ENCODE measurements at places on chromosomes 12 and 14. TPM values are rescaled to one million over a fixed set of nuclear protein-coding genes. Genes with fewer than 3 reads are reported as not detected.
A peak's percentile ranks its signal among the peaks of the same experiment; 100 is the strongest.

- no peaks in the 10 kb centered on the region for H3K4me1 ChIP-seq
- DNase-seq: no peak
- no peak overlapping the region for H3K4me3 ChIP-seq
- no peak overlapping the region for H3K27ac ChIP-seq
These were observed 150.3 kb downstream of the SMOC1 start for GRCh38 chr14:70029296-70030132.

GRCh38 chr14:100474196-100474595, 113.0 kb downstream of the BEGAIN start:
- DNase-seq: no peak
- H3K36me3 ChIP-seq: no peaks in the 10 kb centered on the region
- H3K4me1 ChIP-seq: peaks cover 16% of the 10 kb centered on the region
- H3K27ac ChIP-seq: no peak overlapping the region
- H3K27me3 ChIP-seq: no peaks in the 10 kb centered on the region

DNA sequence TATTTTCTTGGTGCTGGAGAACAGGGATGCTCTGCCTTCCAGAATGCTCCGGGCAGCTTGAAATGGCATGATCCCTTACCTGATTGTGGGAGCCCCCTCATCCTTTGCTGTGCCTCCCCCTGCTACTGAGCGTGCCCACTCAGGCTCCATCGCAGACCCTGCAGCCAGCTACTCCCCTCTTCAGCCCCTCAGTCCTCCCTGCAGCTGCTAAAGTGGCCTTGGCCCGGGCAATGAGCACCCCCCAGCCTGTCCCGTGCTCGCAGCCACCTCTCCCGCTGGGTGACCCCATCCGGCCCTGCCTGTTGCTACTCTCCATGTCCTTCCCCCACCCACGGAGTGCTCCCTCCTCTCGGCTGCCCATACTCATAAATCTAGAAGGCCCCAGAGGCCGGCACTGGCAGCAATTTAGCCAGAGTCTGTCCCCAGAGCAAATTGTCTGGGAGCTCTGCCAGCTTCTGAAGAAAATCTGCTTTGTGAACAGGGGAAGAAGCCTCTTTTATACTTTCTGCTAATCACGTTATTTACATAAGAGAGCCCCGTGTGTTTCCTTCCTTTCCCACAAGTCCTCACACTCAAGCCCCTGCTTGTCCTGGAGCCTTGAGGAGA, 143.7 kb upstream of the FRMD6 start:
- DNase-seq: peak; percentile 12
- no peaks in the 10 kb centered on the region for H3K36me3 ChIP-seq
- H3K4me1 ChIP-seq: peaks cover 5% of the 10 kb centered on the region
- no peak overlapping the region for H3K27ac ChIP-seq

DNA sequence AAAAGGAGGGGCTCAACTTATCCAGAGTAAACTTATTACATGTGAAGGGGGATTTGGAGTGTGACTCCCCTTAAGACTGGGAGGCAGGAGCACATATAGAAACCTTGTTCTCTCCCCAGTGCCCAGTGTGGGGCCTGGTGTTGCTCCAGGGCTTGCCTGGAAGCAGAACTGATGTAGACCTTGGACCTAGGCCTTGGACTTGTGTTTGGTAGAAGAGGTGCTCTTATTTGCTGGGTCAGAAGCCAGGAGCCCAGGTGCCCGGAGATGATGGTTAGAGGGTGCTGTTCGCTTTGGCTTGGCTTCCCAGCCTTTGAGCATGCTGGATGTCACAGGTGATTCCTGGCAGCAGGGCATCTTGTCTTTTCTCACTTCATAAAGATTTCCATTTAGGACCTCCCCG, 110.4 kb downstream of the SMOC1 start:
- H3K4me3 ChIP-seq: no peak overlapping the region
- H3K4me1 ChIP-seq: no peaks in the 10 kb centered on the region
- no peak for DNase-seq
- H3K27me3 ChIP-seq: no peaks in the 10 kb centered on the region
- no peaks in the 10 kb centered on the region for H3K36me3 ChIP-seq

Gene DBX2
- total RNA-seq: 0.11 TPM

Gene OR11G2
- not detected for total RNA-seq

Gene ANKRD33
- total RNA-seq: not detected

DNA sequence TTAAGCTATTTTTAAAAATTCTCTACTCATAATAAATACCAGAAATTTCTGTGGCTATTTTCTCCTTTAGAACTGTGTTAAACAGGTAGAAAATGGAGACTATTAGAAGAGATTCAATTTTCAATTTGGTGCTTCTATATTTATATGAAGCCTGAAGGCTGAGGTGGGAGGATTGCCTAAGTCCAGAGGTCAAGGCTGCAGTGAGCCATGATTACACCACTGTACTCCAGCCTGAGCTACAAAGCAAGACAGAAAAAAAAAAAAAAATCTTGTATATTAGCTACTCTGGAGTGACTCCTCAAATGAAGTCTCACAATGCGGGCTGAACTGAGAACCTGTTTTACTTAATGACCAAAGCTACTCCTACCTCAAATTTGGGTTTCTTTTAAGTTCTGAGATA, 9.8 kb upstream of the DPF3 start:
- no peaks in the 10 kb centered on the region for H3K27me3 ChIP-seq
- DNase-seq: no peak
- no peak overlapping the region for H3K4me3 ChIP-seq
- H3K4me1 ChIP-seq: peaks cover 72% of the 10 kb centered on the region
- no peaks in the 10 kb centered on the region for H3K36me3 ChIP-seq
- H3K27ac ChIP-seq: no peak overlapping the region

Gene SMOC1
- total RNA-seq: 2.7 TPM

DNA sequence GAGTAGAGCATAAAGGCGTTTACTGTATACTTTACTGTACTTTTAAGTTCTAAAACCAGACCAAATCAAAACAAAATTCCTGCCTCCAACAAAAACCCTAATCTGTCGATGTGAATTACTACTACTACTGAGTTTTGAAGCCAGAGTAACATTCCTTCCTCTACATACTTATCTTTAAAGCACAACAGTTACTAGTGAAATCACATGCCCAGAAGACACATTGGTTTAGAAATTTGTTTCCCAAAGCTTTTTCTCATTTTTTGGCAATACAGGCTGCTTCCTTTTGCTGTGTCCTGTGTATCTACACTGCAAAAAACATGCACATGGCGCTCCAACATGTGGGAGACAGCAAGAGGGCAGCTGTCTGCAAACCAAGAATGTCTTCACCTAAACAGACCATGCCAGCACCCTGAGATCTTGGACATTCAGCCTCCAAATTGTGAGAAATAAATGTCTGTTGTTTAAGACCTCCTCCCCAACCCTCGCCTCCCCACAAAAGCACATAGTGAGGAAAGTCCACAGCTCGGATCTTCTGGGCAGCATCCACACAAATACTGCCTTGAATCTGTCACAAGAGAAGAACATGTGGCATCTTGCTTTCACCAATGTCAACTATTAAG, 21.1 kb downstream of the SETD3 start:
- H3K27ac ChIP-seq: no peak overlapping the region
- H3K4me3 ChIP-seq: no peak overlapping the region
- no peaks in the 10 kb centered on the region for H3K36me3 ChIP-seq

GRCh38 chr14:89207925-89208328, 209.1 kb downstream of the FOXN3 start:
- H3K4me3 ChIP-seq: no peak overlapping the region
- H3K36me3 ChIP-seq: no peaks in the 10 kb centered on the region
- no peaks in the 10 kb centered on the region for H3K27me3 ChIP-seq
- H3K4me1 ChIP-seq: peaks cover 41% of the 10 kb centered on the region
- H3K27ac ChIP-seq: no peak overlapping the region

DNA sequence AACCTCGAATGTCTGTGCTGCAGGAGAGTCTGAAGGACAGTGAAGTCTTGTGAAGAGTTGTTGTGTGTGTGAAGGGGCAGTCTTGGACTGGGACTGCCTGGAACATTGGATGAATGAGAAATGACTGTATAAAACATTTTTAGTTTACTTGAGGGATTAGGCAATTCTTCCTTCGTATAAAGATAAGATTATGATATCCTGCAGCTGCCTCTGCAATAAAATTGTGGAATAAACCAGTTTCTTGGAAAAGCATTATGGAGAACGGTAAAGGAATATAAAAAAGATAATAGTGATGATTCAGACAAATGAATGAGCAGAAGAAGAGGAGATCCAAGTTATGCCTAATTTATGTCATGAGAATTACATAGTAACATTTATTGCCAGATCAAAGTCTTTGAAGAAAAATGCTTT, 30.9 kb upstream of the LUM start:
- no peak for DNase-seq
- H3K27me3 ChIP-seq: no peaks in the 10 kb centered on the region
- no peak overlapping the region for H3K27ac ChIP-seq
- peaks cover 8% of the 10 kb centered on the region for H3K4me1 ChIP-seq
- no peak overlapping the region for H3K4me3 ChIP-seq

DNA sequence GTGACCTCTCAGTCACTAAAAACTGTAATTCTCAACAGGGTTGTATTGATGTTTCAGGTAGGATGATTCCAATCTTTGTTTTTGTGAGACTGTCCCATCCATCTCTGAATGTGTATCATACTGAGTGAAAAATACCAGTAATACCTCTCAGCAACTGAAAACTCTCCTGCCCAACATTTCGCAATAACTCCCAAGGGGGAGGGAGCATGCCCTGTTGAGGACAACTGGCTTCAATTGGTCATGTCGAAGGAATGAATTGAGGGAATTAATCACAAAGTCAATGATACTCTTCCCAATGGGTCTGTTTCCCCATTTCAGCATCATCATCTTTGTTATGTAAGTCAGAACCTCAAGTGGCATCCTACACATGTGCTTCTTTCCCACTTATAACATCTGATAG, 102.4 kb upstream of the E2F7 start:
- H3K27ac ChIP-seq: no peak overlapping the region
- H3K36me3 ChIP-seq: no peaks in the 10 kb centered on the region
- no peak overlapping the region for H3K4me3 ChIP-seq
- no peaks in the 10 kb centered on the region for H3K4me1 ChIP-seq
- no peak for DNase-seq

Gene CPNE8
- 7.0 TPM for total RNA-seq

Gene NOXRED1
- not detected for total RNA-seq

DNA sequence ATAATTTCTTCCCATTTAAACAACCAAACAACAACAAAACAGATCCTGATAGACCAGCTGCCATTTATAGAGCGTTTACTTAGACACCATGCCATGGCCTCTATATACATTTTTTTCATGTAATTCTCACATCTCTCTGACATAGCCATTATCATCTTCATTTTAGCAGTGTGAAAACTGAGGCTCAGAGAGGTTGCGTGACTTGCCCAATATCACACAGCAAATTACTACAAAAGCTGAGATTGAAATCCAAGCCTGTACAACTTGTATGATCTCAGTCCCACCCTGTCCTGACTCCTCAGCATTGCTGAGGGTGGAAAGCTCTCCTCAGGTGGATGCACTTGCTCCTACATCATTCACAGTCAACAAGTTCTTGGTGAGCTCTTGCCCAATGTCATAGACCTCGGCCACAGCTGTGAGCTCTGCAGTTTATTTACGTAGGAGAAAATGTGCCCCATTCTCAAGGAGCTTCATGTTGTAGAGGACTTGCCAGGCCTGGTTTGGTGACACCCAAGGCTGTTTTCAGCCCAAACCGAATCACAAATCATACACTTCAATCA, 55.5 kb downstream of the CRACR2A start:
- no peaks in the 10 kb centered on the region for H3K36me3 ChIP-seq
- H3K4me3 ChIP-seq: no peak overlapping the region
- H3K4me1 ChIP-seq: peaks cover 21% of the 10 kb centered on the region
- DNase-seq: peak; percentile 69
- H3K27ac ChIP-seq: peak overlapping the region; percentile 92

- H3K4me1 ChIP-seq: no peaks in the 10 kb centered on the region
- no peaks in the 10 kb centered on the region for H3K36me3 ChIP-seq
- no peak for DNase-seq
- no peak overlapping the region for H3K4me3 ChIP-seq
These were observed 136.7 kb upstream of the FBXO33 start for GRCh38 chr14:39568809-39569538.

GRCh38 chr12:26058818-26059217, 66.0 kb downstream of the BHLHE41 start:
- peak overlapping the region; percentile 26 for H3K4me3 ChIP-seq
- peaks cover 25% of the 10 kb centered on the region for H3K4me1 ChIP-seq
- peaks cover 6% of the 10 kb centered on the region for H3K36me3 ChIP-seq
- peak overlapping the region; percentile 68 for H3K27ac ChIP-seq

Gene CNTN1
- 0.15 TPM for total RNA-seq

DNA sequence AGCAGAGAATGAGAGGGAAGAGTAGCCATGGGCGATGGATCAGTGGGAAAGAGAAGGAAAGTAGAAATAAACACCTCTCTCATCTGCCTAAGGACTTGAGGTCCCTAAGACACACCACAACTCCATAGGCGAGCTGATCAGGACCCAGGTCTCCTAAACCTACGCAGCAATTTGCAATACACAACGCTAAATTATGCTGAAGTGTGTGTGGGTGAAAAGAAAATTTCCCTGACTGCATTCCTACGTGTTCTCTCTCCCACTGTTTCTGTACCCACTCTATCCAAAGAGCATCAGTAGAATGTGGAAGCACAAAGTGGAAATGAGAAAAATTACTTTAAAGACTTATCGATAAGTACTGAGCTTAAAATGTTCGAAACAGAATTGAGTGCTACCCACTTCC, 88.9 kb downstream of the RPS29 start:
- H3K36me3 ChIP-seq: no peaks in the 10 kb centered on the region
- no peaks in the 10 kb centered on the region for H3K4me1 ChIP-seq
- no peak overlapping the region for H3K27ac ChIP-seq
- DNase-seq: no peak

GRCh38 chr14:51652168-51653078, 713 bp downstream of the FRMD6 start:
- H3K4me3 ChIP-seq: peak overlapping the region; percentile 80
- H3K27ac ChIP-seq: peak overlapping the region; percentile 97

DNA sequence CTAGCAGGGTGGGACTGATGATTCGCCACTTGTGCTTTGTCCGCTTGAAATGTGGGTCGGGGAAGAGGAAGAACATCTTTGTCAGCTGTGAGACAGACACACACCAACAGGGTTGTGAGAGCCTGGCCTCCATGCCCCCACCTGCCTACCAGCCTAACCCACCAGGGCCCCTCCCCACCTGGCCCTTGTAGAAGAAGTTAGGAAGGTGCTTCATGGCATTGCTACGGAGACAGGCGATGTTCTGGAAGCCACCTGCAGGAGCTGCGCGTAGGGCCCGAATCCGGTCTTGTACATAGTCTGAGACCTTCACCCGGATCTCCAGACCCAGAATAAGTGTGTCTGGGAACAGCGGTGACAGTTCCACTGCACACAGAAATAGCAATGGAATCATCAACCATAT, 2.3 kb downstream of the METTL1 start:
- no peak for DNase-seq
- no peaks in the 10 kb centered on the region for H3K36me3 ChIP-seq
- no peak overlapping the region for H3K27ac ChIP-seq
- peaks cover 26% of the 10 kb centered on the region for H3K27me3 ChIP-seq

GRCh38 chr14:77507762-77508161, 9.1 kb upstream of the ISM2 start:
- H3K27ac ChIP-seq: no peak overlapping the region
- no peaks in the 10 kb centered on the region for H3K27me3 ChIP-seq
- DNase-seq: no peak
- no peak overlapping the region for H3K4me3 ChIP-seq

Gene DPF3
- 27.8 TPM for total RNA-seq

All from gastrocnemius medialis (tissue), 4 donors.